ENCODE measurements at places on chromosomes 6 and 20.

DNA sequence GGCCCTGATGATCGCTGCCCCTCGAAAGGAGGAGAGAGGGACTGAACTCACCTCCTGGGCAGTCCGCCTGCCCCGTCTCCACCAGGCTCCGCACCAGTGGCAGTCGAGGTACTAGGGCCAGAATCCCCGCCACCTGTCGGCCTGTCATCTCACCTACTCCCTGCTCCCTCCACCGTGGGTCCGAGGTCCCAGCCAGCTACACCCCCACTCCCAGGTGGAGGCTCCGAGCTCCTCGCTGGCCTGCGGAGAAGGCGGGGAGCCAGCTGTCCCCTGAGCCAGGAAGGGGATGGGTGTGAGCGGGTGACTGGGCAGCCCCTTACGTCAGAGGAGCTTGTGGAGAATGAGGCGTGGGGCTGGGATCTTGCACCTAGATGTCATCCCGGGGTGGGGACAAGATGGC lies 1066.5 kb upstream of the MANEA start:
- DNase-seq: no peak

DNA sequence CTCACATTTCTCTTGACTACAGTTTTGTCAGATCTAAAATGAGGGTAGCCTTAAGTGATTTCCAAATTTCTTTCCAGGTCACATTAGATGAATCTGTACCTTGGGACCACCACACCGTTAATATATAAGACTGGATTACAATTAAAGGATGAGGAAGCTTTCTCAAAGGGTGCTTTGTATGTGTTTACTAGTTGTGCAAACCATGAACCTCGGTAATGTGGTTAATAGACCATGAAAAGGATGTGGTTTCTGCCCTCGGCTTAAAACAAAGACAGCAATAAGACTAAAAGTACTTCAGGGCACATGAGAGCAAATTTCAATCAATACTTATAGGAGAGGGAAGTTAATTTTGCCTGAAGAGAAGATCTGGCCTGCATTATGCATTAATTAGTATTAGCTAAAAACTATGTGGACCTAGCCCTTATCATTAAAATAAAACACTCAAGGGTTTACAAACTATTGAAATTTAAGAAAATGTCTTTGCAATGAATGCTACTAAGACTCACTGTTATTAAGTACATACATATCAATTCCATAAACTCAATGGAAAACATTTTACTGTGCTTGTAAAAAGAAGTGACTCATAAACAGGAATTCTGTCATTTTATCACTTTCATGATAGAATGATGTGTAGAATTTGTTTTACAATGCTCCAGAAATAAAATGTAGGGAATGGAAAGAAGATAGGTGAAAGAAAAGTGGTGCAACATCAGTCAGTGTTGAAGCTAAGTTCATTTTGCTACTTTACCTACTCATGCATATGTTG lies 936 bp upstream of the TMX4 start:
- no peak for DNase-seq

DNA sequence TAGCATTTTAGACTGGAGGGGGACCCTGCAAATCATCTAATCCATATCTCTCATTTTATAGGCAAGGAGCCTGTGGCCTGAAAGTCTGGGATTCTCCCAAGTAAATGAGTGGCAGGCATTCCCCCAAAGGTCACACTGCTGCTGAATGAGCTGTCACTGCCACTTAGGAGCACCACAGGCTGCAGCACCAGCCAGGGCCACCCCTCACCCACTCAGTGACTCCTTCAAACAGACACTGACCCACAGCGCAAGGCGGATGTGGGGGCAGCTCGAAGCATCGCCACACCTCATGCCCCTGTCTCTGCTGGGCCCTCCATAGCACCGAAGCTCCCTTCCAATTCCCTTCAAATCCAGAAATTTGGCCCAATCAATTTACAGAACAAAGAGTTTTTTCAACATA lies 119.9 kb upstream of the ARID1B start:
- DNase-seq: no peak

DNA sequence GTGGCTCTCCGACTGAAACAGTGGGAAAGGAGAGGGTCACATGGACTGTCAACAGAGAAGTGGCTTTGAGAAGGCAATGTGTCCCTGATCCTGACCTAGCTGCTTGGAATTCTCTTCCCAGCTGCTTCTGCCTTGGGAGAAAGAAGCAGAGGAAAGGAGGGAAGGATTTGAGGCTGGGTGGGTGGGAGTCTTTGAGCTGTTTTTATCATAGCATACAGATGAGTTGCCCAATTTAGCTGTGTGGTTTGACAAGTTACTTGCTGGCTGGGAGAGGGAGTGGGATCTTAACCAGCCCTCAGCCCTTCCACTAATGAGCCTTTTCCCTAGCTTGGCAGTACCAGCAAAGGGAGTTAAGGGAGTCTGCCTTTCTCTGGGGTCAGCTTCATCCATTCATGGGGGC lies 51.1 kb upstream of the MYL9 start:
- DNase-seq: no peak

DNA sequence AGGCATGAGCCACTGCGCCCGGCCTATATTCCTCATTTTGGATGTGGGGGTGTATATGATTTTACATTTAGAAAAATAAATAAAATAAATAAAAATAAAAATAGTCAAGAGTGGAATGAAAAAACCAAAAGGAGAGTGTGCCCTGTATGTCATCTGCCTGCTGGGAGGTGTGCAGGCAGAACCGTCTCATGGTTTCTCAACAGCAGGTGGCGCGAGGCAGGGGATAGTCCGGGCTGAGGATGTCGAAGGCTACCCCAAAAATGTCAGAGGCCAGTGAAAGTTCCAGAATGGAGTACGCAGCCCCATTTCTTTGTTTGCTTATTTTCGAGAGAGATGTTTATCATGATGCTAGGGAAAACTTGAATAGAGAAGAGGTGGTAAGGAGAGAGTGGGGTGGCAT lies 16.4 kb upstream of the KIF16B start:
- DNase-seq: no peak

GRCh38 chr20:24987873-24988835 lies 4.4 kb downstream of the APMAP start:
- no peak for DNase-seq

Data from BJ (cell line).